Common myeloid progenitor, CD34-positive (primary cell): ENCODE measurements at places on chromosomes 16 and 17.

- no peak for DNase-seq
Observed at GRCh38 chr17:17114592-17115225, 72.5 kb downstream of the MPRIP start.

GRCh38 chr16:59324462-59324861 lies 590.3 kb upstream of the GOT2 start:
- no peak for DNase-seq

GRCh38 chr17:37064206-37064605 lies 115.5 kb downstream of the AATF start:
- no peak for DNase-seq

DNA sequence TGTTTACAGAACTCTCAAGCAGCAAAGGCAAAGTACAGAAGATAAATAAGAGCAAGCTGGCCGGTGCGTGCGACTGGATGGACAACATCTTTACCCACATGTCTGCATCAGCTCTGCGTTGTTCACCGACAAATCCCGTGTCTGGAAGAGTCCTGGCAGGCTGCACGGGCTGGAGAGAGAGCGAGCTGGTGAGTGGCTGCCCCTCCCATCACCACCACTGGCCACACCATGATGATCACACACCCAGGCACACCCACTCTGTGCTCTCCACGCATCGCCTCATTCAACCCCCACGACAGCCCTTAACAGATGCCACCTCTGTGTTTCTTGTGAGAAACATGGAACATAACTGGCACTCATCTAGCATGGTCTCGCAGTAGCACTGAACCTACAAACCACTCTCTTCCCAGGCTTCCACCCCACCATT lies 59.2 kb downstream of the ANKRD11 start:
- DNase-seq: no peak

GRCh38 chr17:78206298-78206697 lies 7.8 kb upstream of the BIRC5 start:
- peak; percentile 22 for DNase-seq

GRCh38 chr17:40951011-40951622 lies 13.7 kb upstream of the KRT23 start:
- no peak for DNase-seq

DNA sequence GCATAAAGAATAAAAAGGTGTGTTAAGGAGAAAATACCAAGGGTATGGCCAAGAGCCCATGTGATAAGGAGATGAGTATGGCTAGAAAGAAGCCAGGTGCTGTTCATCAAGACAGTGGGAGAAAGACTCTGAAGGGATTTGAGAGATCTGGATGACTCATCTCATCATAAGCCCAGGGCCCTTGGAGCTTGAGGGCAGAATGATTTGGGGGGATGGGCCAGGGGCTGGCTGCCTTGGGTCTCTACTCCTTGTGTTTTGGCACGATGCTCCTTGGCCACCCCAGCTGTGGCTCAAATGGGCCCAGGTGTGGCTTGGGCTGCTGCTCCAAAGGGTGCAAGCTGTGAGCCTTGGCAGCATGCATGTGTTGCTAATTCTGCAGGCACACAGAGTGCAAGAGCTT lies 14.5 kb upstream of the TNFRSF13B start:
- no peak for DNase-seq

- DNase-seq: peak; percentile 67
Observed at GRCh38 chr17:50206604-50207293, 5.3 kb upstream of the COL1A1 start.

DNA sequence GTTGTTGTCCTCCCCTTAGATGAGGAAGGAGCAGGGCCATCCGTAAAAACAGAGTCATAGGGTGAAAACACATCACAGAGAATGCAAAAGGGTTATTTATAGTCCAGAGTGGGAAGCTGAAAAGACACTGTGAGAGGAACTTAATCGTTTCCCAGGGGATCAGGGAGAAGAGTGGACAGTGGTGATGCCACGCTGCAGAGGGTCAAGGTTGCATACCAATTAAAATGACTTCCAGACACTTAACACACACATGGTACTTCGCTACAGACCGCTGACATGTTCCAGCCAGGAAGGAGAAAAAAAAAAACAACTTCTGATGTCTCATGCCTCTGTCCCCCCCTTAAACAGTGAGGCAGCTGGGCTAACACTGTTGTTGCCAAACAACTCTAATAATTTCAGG lies 713.8 kb upstream of the RBFOX1 start:
- DNase-seq: no peak

DNA sequence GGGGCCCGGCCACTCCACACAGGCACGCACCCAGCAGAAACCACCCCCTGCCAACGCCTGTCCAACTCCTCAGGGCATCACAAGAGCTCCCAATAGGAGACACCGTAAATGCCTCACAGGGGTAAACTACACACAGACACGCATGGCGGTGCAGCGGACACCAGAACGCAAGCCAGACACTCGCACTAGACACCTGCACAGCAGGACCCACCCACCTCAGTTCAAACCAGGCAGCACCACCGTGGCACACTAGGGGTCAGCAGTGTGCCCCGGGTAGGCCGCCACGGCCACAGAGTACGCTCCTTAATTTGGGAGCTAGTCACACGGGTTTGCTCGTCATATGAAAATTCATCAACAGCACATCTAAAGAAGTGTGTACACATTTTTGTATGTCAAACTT lies 3.4 kb downstream of the SLC38A10 start:
- peak; percentile 75 for DNase-seq

DNA sequence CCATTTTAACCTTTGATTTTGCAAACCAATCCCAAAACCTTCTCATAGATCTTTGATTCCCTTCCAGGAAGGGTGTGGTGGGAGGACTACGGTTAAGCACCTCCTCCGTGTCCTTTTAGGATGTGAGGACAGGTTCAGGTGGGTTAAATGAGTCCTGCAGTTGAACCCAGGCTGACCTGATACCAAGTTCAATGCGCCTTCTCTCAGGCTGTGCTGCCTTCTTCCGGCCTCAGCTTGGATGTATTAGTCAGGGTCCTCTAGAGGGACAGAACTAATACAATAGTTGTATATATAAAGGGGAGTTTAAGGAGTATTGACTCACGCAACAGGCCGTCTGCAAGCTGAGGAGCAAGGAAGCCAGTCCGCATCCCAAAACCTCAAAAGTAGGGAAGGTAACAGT lies 10.5 kb upstream of the CSF3 start:
- no peak for DNase-seq

DNA sequence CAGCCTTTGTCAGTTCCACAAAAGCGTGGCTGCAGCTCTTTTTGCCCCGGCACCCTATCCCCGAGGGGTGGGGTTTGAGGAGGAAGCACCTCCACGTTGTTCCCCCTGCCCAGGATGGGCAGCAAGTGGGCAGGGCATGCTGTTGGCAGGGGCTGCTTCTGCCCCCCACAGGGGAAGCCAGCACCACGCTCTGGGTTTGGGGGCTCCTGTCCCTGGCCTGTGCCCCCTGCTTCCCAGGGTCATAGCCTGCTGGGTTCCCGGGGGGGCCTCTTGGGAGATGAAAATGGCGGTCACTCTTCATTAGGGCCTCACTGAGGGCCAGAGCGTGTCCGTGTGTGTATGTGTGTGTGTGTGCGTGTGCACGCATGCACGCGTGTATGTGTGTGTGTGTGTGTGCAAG lies 22.8 kb downstream of the LASP1 start:
- no peak for DNase-seq

GRCh38 chr17:27466743-27467375 lies 10.6 kb downstream of the KSR1 start:
- DNase-seq: peak; percentile 76

- DNase-seq: no peak
Observed at GRCh38 chr17:66466106-66466820, 163.8 kb downstream of the PRKCA start.

GRCh38 chr16:12461201-12461600 lies 342.5 kb downstream of the CPPED1 start:
- no peak for DNase-seq

DNA sequence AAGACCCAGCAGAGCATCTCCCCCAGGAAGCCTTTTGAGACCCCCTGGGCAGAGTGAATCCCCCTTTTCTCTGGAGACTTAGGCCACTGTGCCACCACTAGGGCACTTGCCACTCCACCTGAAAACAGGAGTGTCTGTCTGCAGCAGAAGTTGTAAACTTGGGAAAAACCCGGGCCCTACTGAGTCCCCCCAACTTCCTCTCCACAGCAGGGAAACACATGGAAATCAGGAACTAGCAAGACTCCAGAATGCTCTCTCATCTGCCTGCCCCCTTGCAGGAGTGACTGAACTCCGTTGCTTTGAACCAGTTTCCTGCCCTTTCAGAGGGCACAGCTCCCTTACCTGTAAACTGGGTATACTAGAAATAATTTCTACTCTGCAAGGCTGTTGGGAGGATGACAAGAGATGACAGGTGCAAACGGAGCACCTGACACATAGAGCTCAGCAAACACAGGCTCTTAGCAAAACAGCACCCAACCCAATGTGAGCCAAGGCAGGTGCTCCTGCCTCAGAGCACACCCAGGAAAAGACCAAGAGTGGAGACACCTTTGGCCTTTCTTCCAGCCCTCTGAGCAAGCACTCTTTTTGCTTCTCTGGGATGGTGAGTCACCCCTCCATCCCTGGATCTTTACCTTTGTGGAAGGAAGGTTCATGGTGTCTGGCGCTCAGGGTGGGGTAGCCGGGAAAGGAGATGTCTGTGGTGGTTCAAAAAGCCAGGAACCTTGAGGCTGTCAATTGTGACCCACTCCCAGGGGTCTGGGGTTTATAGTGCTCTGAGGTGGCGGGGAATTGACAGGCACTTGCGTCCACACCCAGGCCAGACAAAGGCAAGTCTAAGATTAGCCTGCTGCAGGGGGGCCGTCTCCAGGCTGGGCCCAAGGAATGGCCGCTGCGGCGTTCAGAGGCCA lies at the start of gene HCRT:
Gene HCRT (minus strand): TSS at position 740 of the 908 bp plus-strand sequence. CDS start 87 bp downstream, at position 653.
- no peak for DNase-seq

GRCh38 chr17:45319239-45319703 lies 2.5 kb upstream of the MAP3K14 start:
- no peak for DNase-seq

DNA sequence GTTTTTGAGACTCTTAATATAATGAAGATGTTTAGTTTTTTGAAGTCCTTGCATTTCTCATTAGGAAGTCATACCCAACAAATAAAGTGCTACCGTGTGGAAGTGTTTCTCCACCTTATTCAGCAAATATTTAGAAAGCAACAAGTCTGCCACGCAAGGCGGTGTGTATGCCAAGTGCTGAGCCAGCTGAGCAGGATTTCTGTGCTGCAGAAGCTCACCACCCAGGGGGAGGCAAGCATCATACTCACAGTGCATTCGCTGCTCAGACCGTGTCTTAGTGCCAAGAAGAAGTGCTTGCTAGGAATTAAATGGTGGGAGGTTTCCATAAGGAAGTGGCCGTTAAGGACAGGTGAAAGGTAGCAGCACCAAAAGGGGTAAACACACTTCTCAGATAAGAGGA lies 111.2 kb downstream of the ARHGAP44 start:
- DNase-seq: no peak

- DNase-seq: no peak
Observed at GRCh38 chr17:61391595-61392291, 7.9 kb upstream of the TBX2 start.

DNA sequence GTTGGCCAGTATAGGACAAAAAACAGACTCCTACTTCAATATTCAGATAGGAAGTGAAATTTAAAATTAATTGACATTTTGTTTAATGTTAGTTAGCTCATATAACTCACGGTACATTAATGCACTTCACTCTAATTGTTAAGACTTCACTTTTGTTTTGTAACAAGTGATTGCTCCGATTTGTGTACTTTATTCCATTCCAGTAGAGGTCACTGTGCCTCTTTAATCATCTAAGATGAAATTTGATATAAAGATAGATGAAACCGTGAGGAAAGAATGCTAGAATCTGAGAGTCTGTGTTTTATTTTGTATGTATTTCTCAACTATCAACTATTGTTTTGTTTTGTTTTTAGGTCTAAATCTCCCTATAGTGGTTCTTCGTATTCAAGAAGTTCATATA lies 29.0 kb downstream of the RBBP6 start:
- DNase-seq: peak; percentile 33

- no peak for DNase-seq
Observed at GRCh38 chr16:11056090-11056992, 112.0 kb downstream of the CLEC16A start.

DNA sequence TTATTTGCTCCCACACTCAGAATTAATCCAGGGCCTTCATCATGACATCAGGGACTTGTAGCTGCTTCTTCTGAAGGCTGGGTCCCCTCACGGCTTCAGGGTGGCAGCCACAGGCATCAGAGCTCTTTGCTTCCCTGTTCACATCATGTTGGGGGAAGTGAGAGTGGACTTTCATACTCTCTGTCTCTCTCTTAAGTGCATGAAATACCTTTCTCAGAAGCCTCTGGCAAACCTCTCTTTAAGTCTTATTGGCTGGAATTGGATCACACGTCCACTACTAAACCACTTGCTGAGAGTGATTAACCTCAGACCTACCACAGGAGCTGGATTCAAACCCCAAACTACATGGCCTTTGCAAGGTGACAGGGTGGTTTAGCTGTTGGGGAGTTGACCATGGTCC lies 17.7 kb upstream of the SALL1 start:
- DNase-seq: no peak

- DNase-seq: peak; percentile 86
Observed at GRCh38 chr17:43952724-43953666, 745 bp downstream of the PYY start.

- peak; percentile 89 for DNase-seq
Observed at GRCh38 chr17:41496803-41497484, 7.2 kb upstream of the KRT36 start.

GRCh38 chr17:50424246-50424995 lies 1.6 kb upstream of the ACSF2 start:
- no peak for DNase-seq

- no peak for DNase-seq
Observed at GRCh38 chr17:27438348-27438998, 17.8 kb upstream of the KSR1 start.

DNA sequence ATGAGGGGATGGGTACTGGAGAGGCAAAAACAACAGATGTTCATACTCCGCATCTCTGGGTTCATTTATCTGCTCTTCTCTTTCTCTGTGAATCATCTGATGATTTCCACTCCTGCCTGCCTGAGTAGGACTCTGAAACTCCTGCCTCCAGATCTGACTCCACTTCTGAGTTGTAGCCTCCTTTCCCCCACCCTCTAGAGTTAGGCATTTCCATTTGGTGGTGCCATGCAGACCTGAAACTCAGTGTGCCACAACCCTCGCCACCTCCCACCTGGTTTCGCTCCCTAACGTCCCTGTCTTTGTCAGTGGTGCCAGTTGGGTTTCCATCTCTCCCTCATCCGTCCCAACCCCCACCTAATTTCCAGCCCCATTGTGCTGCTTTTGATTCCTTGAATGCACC lies 126.2 kb downstream of the PRKCB start:
- no peak for DNase-seq

GRCh38 chr16:49590166-49590871 lies 216.7 kb downstream of the C16orf78 start:
- DNase-seq: no peak

- DNase-seq: no peak
Observed at GRCh38 chr17:83058266-83058798, 21.1 kb upstream of the METRNL start.

DNA sequence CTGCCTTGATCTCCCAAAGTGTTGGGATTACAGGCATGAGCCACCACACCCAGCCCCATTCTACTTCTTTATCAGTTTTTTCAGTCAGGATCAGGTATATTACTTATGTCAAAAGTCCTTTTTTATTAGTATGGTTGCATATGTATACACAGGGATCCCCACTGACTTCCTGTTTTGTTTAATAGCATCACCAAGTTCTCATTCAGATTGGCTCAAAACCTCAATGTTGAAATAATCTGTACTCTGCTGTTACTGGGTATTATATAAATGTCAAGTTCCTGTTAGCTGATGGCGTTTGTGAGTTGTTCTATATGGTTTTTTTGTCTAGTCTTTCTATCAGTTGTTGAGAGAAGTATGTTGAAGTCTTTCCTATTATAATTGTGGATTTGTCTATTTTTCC lies 168.5 kb downstream of the BCAS3 start:
- DNase-seq: peak; percentile 16
